Kidney tubule cell (primary cell): ENCODE measurements at places on chromosomes 3 and 15.
A peak's percentile ranks its signal among the peaks of the same experiment; 100 is the strongest.

DNA sequence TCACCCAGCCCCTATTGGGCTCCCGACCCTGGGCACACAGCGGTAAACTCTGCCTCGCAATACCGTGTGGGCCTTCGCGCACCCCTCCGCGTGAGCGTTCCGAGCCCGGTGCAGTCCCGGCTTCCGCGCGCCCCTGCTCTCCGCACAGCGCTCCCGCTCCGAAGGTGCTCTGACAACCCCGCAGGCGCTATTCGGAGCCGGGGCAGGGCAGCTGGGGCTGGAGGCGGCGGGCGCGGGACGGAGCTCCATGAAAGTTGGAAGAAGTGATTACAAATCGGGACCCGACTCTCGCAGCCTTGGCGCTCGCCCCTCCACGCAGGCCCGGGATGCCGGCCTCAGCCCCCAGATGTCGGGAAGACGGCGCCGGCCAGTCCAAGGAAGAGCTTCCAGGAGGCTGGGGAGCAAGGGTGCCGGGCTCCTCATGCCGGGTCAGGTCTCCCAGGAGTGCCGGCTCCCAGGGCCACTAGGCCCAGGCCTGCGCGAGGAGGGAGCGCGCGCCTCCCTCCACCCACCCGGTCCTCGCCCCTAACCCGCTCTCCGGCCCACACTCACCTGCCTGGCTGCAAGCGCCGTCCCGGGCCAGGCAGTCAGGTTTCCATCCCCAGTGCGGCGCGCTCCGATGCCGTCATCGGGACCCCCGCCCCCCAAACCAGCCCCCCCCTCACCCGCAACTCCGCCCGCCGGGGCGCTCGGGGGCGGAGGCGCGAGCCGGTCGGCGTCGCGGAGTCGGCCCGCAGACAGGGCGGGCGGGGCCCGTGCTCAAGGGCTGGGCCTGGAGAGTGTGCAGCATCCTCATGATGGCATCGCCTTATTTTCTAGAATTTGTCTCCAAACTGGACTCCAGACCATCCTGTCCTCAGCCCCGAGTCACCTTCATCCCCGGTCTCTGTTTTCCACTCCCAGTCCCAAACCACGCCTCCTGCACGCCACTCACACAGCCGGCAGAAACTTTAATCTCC, at the start of gene KIF7:
Gene KIF7, minus strand, starts transcription at position 621 of the 959 bp plus-strand sequence. CDS start 2,537 bp downstream, outside the sequence.
- peak; percentile 16 for DNase-seq

DNA sequence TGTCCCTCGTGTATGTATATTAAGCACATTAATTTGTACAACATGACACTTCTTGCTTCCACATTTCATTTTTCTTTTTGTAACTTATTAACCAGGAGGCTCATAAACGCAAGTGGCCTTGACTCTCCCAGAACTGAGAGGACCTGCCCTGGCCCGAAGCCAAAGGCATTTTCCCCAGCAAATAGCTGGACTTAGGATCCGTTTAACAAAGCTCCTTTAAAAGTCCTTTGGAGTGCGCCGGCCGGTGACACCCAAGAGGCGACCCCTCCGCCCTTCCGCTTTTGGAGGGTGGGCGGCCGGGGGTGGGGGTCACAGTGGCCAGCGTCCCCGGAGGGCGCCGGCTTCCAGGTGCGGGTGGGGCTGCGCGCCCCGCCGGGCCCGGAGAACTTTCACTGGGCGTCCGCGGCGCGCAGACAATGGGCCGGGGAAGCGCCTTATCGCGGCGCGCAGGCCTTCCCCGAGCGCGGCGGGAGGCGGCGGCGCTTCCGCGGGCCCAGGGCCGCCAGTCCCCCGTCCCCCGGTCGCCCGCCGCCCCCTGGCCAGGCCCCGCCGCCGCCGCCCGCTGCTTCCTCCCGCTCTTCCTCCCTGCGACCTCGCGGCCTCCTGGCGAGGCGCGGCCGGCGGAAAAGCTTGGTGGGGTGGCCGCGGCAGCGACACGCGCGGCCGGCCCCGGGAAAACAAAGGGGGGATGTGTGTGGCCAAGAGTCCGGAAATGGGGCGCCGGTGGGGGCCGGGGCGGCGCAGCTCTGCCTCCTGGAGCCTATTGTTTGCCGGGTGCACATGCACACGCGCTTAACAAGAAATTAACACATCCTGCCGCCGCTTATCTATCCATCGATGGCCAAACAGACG, 613.4 kb downstream of the MCTP2 start:
- DNase-seq: peak; percentile 63

DNA sequence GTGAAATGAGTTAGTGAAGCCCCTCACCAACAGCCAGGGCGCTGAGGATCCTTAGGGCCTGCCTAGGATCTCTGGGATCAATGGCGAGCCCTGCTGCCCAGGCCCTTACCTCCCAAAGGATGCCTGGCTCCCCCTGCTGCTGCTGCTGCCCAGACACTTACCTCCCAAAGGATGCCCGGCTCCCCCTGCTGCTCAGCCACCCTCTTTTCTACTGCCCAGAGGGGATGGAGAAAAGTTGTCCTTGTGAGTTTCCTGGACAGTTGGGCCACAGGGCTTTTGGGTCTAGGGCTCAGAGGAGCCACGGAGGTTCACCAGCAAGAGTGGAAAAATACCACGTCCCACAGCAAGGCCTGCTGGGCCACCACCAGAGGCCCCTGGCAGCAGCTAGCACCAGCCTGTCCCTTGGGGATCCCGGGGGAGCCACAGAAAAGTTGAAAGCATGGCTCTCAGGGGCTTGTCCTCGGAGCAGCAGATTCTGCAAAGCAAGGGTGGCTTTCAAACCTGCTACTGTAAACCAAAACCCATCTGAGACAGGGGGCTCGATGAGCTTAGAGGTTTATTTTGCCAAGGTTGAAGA, 59.4 kb downstream of the SLC6A6 start:
- peak; percentile 68 for DNase-seq

DNA sequence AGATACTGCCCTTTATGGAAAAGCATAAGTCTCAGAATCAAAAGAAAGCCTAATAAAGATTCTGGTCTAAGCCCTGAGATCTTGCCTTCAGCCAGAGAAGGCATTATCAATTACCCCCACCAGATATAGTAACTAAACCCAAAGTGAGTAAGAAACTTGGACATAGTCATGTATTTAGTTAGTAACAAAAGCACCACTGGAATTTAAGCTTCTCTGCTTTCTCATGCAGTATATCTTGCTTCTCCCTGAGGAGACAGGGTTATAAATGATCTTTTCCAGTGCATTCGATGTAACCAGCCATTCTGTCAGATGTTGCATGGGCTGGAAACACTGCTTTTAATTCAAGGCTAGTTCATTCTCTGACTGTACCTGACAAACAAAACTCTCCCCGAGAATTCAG, 946.7 kb downstream of the NAALADL2 start:
- DNase-seq: no peak

- peak; percentile 81 for DNase-seq
These were observed 23.9 kb upstream of the CTXND1 start for GRCh38 chr15:80275961-80276360.

- no peak for DNase-seq
These were observed 27.5 kb downstream of the PLA2G4D start for GRCh38 chr15:42066764-42067415.

GRCh38 chr3:81726735-81727134, 34.7 kb downstream of the GBE1 start:
- DNase-seq: no peak

- no peak for DNase-seq
These were observed 97.1 kb downstream of the CPN2 start for GRCh38 chr3:194254040-194254439.

GRCh38 chr15:77538027-77538451, 94.7 kb downstream of the LINGO1 start:
- no peak for DNase-seq

DNA sequence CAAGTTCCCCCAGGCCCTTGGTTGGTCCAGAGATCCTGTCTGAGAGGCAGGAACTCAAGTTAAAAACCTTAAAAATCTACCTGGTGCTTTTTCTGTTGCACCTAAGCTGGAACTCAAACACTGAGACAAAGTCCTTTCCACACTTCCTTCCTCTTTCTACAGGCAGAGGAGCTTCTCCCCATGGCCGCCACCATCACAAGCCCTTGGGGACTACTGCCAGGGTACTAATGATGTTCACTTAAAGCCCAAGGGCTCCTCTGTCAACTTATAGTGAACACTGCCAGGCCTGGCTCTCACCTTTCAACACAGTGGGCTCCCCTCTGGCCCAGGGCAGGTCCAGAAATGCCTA, 26.0 kb downstream of the TM4SF18 start:
- DNase-seq: no peak

- DNase-seq: no peak
These were observed 22.7 kb downstream of the PSMD6 start for GRCh38 chr3:64000453-64001055.

- peak; percentile 87 for DNase-seq
These were observed 502.2 kb downstream of the PYDC2 start for GRCh38 chr3:191963182-191963581.

DNA sequence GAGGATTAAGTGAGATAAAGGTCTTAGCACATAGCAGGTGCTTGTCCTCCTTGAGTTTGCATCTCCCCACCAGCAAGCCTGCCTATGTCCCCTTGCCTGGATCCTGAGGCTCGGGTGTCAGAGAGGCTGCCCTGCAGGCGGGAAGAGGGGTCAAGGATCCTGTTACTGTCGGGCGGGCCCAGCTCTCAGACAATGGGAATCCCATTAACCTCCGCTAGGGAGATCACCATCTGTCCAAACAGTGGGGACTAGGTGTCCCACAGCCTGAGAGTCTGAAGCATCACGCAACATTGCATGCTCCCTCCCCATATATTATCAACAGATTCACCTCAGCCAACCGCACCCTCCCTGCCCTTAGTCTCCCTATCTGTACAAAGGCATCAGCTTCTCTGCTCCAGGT, 151.4 kb downstream of the FBLN2 start:
- DNase-seq: no peak

GRCh38 chr15:98980899-98981228, 26.7 kb downstream of the PGPEP1L start:
- DNase-seq: no peak

GRCh38 chr15:40295877-40296560, 11.7 kb downstream of the PLCB2 start:
- no peak for DNase-seq

DNA sequence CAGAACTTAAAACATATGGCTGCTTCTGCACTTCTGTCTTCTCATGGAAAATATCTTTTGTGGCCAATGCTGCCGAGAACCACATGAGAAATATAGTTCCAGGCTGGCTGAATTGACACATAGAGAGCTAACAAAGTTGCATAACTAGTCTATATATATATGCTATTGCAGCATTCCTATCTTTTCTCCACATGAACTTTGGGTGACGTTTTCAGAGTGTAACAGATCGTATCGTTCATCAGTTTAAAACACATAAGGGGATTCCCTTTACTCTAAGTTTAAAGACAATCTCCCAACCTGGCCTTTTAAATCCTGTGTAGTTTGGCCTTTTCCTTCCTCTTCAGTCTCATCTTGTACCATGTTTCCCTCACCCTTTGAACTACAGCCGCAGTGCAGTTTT, 394.2 kb upstream of the CBLB start:
- no peak for DNase-seq

GRCh38 chr3:61354604-61355003, 103.4 kb upstream of the FHIT start:
- no peak for DNase-seq

DNA sequence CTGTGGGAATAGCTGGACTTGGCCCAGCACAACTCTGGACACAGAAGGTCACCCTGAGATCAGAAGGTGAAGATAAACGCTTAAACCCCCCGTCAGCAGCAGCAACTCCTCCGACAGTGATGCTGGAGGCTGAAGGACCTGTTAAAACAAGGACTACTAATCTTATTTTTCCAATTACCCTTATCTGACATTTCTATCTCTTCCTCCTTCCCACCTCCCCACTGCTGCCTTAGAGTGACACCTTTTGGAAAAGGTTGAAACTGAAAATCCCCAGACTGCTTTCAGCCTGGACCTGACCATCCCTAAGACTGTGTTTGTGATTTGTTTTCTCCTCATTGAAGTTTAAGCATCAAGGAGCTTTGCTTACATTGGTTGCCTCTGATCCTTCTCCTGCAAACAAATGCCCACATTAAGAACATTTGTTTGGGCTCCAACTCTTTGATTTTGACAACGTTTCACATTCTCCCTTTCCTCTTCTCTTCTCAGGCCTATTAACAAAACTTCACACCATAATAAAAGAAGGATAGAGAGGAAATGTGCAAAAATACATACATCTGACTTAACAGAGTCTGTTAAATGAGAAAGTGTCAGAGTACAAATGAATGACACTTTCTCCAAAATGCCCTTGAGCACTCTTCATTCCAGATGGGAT, 410.6 kb upstream of the WNT5A start:
- peak; percentile 29 for DNase-seq

GRCh38 chr3:193885832-193886231, 250.1 kb upstream of the HES1 start:
- peak; percentile 38 for DNase-seq

GRCh38 chr3:16260046-16260445, 4.7 kb downstream of the DPH3 start:
- DNase-seq: no peak

- DNase-seq: peak; percentile 37
These were observed 53.9 kb upstream of the KLF13 start for GRCh38 chr15:31272558-31273257.

GRCh38 chr15:98504998-98505397, 143.3 kb upstream of the IGF1R start:
- no peak for DNase-seq

- DNase-seq: no peak
These were observed 699.4 kb downstream of the ZPLD1 start for GRCh38 chr3:103134023-103134724.

DNA sequence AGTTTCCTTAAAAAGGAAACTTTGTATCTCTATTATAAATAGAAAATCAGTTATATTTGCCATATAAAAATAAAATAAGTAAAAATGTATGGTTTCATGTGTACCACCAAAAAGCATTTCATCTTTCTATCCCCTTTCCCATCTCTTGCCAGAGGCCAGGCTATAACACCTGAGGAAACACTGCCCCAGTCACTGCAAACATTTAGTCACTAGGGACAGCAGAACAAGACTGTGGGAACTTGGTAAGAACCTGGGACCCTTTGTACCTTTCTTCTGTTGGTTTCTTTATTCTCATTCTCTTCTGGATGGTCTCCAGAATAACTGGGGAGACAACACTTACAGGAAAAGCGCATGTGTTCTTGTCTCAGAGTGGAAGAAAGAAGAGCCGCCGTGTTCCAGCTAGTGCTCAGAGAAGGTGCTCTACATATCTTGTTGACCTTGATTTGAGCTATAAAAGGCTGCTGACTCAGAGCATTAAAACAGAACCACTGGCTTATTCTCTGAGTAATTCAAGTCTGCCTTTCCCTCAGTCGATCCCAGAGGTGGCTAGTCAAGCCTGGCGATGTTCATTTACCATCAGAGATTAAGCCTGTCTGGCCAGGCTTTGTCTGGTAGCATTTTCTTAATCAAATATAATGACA, 361.6 kb downstream of the RBMS3 start:
- DNase-seq: peak; percentile 82

- DNase-seq: no peak
These were observed 23.1 kb upstream of the GABPB1 start for GRCh38 chr15:50377867-50378751.

DNA sequence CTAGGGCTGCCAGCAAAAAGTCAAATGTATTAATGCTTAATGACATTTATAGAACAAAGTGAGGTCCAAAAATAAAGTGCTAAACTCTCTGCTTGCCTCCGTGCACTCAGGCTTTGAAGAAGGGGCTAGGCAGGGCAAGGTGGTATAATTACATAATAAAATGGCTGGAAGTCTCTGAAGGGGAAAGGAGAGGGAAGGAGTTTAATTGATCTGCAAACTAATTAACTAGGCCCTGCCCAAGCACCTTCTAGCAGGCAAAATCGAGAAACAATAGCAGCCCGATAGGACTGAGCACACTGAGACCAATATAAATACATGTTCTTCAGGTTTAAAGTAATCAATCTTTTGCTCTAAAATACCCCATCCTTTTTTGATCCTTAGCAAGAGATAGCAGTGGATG, 13.0 kb downstream of the DIS3L start:
- no peak for DNase-seq

GRCh38 chr15:71312731-71313460, 197.6 kb downstream of the THSD4 start:
- DNase-seq: peak; percentile 29

- no peak for DNase-seq
These were observed 13.5 kb downstream of the PLA2G4E start for GRCh38 chr15:42007386-42007785.
